ENCODE measurements at places on chromosomes 12 and 14. TPM values are rescaled to one million over a fixed set of nuclear protein-coding genes. Genes with fewer than 3 reads are reported as not detected.
A peak's percentile ranks its signal among the peaks of the same experiment; 100 is the strongest.

GRCh38 chr12:125440399-125440798, 375.2 kb downstream of the AACS start:
- H3K4me3 ChIP-seq = no peak overlapping the region
- no peaks in the 10 kb centered on the region for H3K27me3 ChIP-seq
- H3K4me1 ChIP-seq = no peaks in the 10 kb centered on the region
- no peak overlapping the region for H3K27ac ChIP-seq
- DNase-seq = no peak

SCNN1A gene
- total RNA-seq = 55.2 TPM

DNA sequence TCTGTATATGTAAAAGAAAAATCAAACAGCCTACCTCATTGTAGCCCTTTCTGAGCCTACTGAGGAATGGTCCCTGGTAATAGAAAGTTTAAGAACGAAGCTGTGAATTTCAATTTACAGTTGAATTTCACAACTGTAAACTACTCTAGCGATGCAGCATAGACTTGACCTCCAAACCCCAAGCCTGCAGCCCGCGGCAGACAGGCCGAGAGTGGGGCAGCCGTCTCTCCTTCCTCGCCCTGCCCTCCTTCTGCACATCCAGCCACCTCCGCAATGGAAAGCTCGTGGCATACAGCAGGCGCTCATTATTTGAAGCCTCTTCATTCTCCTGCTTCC, 15.3 kb downstream of the RNASE2 start:
- no peaks in the 10 kb centered on the region for H3K27me3 ChIP-seq
- peak overlapping the region; percentile 91 for H3K27ac ChIP-seq
- H3K36me3 ChIP-seq = no peaks in the 10 kb centered on the region
- H3K4me1 ChIP-seq = peaks cover 4% of the 10 kb centered on the region
- DNase-seq = no peak

DNA sequence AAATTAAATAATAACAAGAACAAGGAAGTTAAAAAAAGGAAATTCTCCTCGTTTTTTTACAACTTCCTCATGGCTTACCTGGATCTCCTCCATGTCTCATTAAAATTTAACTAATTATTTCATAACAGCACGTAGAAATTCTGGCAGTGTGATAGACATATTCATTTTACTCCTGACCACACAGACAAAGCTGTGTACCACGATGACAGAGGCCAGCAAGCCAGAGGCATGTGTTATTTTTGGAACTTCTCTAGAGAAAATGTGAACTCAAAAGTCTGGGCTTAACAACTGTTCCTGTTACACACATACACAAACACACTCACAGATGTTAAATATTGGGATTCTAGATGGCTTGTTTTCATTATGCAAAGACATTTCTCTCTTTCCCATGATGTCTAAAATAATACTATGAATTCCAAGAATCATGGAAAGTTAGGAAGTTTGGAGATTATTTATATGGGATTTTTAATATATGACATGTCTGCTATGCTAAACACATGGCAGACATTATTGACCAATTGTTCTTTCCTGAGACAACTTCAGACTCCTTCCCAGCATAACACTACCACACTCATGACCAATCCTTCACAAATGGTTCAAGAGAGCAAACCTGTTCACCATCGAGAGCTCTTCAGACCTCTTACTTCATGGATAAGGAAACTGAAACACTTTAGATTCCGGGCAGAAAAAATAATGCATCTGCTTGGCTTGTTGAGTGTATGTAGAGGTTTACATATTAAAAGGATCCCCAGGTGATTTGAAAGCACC, 158.7 kb downstream of the DACT1 start:
- no peaks in the 10 kb centered on the region for H3K27me3 ChIP-seq
- H3K4me3 ChIP-seq = no peak overlapping the region
- DNase-seq = no peak
- H3K36me3 ChIP-seq = no peaks in the 10 kb centered on the region
- H3K4me1 ChIP-seq = no peaks in the 10 kb centered on the region

DNA sequence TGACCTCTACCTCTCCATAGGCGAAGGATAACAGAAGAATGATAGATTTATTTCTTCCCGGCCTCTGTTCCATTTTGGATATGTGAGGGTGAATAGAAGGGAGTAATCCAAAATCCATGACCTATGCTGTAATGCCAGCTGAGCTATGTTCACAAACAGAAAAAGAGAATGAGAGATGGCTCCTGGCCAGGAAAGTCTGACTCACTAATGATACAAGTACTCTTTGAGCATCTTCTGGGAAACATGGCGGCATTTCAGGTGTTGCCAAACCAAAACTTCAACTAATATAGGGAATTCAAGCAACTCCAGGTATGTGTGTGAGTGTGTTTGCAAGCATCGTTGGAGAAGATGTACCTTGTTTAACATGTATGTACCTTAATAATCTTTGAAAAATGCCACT, 55.1 kb downstream of the MED13L start:
- no peaks in the 10 kb centered on the region for H3K27me3 ChIP-seq
- H3K4me1 ChIP-seq = peaks cover 40% of the 10 kb centered on the region
- no peaks in the 10 kb centered on the region for H3K36me3 ChIP-seq
- no peak overlapping the region for H3K27ac ChIP-seq
- DNase-seq = no peak
- H3K4me3 ChIP-seq = no peak overlapping the region

GRCh38 chr12:70247653-70248199, 4.5 kb downstream of the CNOT2 start:
- no peaks in the 10 kb centered on the region for H3K27me3 ChIP-seq
- H3K27ac ChIP-seq = no peak overlapping the region
